ENCODE measurements at places on chromosomes 7 and 10.

DNA sequence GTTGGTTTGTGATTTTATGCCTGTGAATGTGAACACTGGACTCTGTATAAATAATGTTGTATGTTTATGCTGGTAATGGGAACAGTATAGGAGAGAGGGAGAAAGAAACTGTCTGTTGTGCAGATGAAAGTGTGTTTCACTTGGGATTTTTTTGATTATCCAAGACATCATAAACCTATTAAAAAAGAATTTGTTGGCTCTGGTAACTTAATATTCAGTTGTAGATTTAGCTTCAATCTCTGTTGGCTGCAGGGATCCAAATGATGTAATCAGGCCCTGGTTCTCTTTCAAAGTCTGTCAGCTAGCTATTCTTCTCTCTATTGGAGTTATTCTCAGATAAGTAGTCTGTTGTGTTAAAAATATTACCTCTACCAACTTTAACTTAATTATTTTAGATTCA lies 168.8 kb upstream of the RHOBTB1 start:
- no peak for DNase-seq

GRCh38 chr7:16095171-16095950 lies 326.0 kb downstream of the CRPPA start:
- no peak for DNase-seq

DNA sequence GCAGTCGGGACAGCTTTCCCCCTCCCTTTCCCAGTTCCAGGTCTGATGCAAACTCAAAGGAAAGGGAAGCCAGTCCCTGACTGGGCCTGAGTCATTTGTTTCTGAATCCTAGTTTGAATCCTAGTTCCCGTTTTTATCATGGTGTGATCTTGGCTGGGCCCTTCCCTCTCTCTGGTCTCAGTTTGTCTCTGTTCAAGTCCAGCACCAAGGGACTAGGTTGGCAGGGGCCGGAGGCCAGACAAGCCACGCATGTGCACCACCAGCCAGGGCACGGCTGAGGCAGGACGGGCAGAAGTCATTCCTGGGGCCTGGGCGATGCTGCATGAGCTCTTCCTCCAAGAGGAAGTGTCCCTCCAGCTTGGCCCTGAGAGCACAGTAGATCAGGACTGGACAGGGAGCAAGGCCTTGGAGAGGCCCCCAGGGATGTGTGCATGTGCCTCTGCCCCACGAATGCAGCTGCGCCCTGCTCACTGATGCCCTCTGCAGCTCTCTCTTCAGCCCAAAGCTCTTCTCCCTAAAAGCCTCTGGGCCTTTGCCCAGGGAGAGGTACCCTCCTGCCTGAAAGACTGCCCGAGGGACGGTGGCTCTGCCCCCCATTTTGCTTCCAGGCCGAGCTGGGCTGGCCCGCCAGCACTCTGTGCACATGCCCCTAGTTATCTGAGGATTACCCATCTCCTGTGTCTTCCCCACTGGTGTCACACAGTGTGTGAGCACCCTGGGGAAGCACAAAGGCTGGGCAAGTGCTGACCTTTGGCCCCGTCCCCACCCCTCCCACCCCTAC lies 86.7 kb downstream of the ZMIZ1 start:
- peak; percentile 46 for DNase-seq

DNA sequence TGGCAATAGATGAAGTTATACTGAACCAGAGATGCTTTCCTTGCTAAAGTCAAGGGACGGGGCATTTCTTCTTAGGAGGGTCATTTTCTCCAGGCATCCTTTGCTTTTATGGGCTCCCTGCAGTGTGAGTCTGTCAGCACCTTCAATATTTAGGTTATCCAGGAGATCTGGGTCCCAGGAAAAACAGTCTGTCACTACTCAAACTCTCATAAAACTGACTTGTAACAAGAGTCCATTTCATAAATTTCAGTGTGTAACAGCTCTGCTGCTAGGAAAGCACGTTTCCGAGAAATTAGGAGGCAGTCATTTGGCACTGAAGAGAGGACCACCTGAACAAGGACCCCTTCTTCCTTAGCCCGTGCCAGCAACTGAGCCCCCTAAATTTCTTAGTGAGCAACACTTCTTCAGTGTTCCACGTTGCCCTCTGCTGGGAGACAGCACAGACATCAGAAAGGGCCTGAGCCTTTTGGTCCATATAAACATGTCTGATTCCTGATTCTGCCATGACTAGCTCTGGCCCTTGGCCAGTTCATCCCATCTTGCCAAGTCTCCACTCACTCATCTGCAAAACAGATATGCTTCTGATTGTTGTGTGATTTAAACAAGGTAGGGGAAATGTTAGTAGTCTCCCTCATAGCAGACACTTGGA lies 7.2 kb downstream of the GCC1 start:
- DNase-seq: no peak

DNA sequence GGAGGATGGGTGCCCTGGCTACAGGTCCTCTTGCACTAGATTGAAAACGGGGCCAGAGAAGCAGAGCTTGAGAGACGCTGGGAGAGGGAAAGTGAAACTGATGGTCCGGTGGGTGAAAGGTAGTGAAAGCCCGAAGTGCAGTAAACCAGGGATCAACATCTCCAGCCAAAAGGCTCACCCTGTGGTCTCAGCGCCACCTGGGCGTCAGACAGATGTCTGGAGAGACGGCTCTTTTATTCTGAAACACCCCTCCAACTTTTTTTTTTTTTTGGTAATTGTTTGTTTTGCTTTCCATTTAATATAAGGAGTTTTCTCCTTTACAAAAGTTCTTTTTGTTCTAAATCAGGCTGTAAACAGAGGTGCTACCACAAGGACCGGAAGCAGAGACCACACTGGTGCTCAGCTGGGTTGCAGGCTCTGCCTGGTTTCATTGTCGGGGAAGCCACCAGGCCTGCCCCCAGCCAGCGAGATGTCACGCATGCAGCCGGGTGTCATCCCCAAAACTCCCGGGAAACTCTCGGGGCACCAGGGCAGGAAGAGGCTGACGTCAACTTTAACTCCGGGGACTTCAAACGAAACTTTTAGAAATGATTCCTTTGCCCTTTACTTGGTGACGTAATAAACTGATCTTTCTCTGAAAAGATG lies 11.2 kb downstream of the IL2RA start:
- peak; percentile 36 for DNase-seq

- peak; percentile 85 for DNase-seq
Observed at GRCh38 chr10:132532749-132533560, 4.6 kb upstream of the INPP5A start.

- DNase-seq: peak; percentile 90
Observed at GRCh38 chr10:80497187-80498077, 40.3 kb upstream of the SH2D4B start.

DNA sequence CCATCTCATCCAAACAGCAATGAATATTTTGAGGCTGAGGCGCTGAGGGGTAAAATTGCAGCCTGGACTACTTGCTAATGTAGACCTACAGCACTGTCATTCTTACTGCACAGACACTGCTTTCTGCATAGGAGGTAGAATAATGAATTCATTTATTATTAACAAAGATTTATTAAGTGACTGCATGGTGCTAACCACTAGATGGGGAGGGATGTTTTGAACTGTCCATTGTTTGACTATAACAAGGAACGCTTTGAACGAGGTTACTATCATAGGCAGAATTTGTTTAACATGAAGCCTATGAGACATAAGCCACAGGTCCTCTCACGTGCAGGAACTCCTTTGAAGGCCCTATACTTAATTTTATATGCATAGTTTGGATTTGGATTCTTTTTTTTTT lies 143.8 kb downstream of the CFTR start:
- no peak for DNase-seq

DNA sequence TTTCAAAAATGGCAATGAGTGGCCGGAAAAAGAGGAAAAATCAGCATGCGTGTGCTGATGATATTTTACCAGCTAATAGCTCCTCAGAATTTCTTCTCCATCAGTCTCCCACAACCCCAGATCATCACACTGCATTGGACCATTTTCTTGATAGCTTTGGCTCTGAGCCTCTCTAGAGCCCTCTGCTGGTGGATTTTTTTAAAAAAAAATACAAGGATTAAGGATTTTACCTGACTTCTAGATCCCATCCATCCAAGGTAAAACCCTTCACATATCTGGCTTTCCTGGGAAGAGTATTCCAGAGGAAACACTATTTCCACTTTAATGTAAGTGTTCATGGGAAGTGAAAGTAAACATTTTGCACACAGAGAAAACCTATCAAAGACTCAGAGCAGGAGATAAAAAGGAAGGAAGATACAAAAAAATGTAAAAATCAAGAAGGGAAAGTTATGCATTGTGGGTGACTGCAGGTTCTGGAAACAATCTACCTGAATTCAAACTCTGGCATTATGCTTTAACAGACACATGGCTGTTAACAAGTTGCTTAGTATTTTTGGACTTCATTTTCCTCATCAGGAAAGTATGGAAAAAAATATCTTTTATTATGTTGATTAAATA lies 380.9 kb downstream of the LRRTM3 start:
- DNase-seq: peak; percentile 53

- no peak for DNase-seq
Observed at GRCh38 chr7:114508086-114508485, 93.5 kb downstream of the FOXP2 start.

DNA sequence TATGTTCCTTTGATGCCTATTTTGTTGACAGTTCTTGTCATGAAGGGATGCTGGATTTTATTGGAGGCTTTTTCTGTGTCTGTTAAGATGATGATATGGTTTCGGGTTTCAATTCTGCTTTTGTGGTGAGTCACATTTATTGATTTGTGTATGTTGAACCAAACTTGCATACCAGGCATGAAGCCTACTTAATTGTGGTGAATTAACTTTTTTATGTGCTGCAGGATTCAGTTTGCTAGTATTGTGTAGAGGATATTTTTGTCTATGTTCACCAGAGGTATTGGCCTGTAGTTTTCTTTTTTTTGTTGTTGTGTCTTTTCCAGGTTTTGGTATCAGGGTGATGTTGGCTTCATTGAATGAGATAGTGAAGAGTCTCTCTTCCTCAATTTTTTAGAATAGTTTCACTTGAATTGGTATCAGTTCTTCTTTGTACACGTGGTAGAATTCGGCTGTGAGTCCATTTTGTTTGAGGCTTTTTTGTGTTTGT lies 345.9 kb downstream of the KIF20B start:
- no peak for DNase-seq

GRCh38 chr7:148255333-148255732 lies 335.2 kb upstream of the C7orf33 start:
- DNase-seq: no peak

GRCh38 chr10:54282012-54282411 lies 519.0 kb downstream of the PCDH15 start:
- no peak for DNase-seq

GRCh38 chr10:13788320-13788600 lies 201.5 kb downstream of the PRPF18 start:
- no peak for DNase-seq

GRCh38 chr7:150447966-150448788 lies 2.3 kb upstream of the GIMAP8 start:
- DNase-seq: no peak

DNA sequence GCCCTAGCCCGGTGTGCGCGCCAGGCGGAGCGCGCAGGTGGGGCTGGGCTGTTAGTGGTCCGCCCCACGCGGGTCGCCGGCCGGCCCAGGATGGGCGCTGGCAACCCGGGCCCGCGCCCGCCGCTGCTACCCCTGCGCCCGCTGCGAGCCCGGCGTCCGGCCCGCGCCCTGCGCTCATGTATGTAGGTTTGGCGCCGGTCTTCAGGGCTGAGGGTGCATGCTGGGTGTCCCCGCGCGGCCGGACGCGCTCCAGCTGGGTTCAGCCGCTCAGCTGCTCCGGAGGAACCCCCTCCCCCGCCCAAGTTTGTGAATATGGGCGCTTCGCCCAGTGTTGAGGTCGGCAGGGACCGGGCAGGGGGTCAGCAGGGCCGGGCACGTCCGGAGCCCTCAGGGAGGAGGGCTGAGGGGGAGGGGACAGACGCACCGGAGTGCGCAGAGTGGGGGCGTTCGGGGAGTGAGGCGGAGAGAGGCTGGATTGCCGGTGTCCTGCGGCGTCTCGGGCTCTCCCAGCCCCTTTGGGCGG lies 559 bp downstream of the VWC2 start:
- DNase-seq: no peak

- no peak for DNase-seq
Observed at GRCh38 chr10:25175527-25176420, 973 bp downstream of the GPR158 start.

DNA sequence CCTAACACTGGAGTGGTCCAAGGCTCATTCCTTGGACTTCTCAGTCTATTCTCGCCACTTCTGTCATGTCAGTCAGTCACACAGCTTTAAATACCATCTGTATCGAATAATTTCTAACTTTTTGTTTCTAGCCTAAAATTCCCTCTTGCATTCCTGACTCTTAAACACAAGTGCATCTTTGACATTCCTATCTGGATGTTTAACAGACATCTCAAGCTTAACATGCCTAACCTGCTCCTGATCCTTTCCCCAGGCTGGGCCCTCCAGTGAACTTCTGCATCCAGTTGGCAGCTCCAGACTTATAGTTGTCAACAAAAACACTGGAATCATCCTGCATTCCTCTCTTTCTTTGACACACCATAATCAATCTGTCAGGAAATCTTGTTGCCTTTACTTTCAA lies 4.5 kb upstream of the ABCB4 start:
- no peak for DNase-seq

DNA sequence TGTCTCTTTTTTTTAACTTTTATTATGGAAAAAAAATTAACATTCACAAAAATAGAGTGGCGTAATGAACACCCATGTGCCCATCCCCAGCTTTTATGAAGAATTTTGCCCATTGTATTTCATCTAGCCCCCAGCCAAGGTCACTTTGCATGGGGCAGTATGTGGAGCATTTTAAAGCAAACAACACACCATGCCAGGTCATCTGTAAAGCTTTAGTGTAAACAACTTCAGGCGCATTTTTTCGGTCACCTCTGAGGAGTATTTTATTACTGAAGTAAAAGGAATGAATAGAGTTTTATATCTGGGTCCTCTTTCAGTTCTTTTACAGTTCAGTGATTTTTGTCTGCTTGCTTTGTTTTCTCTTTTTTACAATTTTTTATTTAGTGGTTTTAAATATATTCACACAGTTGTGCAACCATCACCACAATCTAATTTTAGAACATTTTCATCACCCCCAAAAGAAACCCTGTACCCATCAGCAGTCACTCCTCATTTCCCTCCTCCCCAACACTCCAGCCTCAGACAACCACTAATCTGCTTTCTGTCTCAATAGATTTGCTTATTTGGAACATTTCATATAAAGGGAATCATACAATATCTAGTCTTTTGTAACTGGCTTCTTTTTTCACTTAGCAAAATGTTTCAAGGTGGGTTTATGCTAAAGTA lies 87.9 kb downstream of the SLC37A3 start:
- no peak for DNase-seq
